ENCODE measurements at places on chromosomes 4 and X.
A peak's percentile ranks its signal among the peaks of the same experiment; 100 is the strongest.

GRCh38 chr4:139763205-139763604 lies 97.6 kb downstream of the MGST2 start:
- no peak for DNase-seq

GRCh38 chr4:74055096-74055495 lies 16.6 kb upstream of the CXCL3 start:
- no peak for DNase-seq

DNA sequence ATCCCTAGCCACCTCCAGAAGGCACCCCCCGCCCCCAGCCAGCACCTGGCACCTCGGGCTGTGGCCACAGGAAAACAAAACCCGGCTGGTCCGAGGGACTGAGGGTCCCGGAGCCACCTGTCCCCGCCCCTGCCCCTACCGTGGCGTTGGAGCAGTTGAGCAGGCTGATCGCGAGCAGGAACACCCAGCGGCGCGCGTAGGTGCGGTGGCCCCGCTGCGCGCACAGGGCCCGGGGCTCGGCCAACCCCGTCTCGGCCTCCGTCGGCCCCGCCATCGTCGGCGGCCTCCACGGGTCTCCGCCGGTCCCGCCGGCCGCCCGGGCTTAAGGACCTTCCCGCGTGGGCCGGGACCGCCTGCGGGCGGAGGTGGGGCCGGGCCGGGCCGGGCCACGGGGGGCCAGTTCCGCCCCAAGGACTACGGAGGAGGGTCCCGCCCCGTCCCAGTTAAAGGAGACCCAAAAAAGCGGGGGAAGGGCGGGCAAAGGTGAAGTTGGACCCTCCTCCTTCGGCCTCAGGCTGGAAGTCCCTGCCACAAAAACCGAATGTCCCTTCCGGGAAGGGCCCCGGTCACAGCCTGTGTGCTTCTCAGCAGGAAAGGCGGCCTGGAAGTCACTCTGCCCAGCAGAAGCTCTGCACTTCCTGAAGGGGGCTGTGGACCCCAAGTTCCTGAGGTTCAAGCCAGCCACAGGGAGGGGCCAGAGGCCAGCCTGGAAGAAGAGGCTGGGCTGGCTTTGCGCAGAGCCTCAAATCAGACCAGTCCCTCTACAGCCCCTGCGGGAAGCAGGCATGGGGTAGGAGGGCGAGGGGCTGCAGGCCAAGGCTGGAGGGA lies at the start of gene SLC49A3:
TSS of gene SLC49A3 (minus strand) at position 298 of the 828 bp plus-strand sequence. CDS start at position 274, 24 bp downstream.
- DNase-seq = no peak

GRCh38 chrX:15761564-15762191 lies 23.6 kb downstream of the CA5B start:
- DNase-seq = no peak

DNA sequence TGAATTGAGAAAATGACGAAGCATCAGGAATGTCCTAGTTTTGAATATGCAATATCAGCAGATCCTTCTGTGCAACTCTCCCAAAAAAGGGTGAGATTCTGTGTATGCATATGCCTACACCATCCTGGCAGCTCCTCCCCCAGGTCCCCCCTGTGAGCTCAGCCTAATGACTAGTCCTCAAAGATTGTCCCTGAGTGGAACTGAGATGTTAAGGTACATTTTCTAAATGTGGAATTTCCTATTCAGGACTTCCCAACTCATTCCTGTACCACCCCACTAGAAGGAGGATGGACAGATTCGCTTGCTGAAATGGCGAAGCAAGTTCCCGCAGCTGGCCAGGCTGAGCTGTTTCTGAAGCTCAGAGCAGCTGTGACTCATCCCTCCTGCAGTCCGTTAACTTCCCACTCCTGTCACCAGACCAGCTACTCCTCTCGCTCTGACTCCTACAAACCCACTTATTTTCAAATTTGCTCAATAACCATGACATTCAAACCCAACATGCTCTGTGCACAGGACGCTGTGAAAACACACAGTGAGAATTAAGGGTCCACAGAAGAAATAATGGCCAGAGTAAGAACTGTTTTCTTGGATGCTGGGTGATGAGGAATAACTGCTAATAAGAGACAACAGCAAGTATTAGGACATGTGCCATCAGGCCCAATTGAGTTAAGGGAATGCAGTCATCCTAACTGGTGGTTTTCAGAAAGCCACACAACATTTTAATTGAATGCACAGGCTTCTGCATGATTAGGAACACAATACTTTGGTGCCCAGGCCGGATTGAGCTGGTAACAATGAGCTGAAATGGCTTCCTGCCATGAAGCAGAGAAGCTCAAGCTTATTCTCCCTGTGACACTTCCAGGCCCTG lies 40.0 kb upstream of the IRF2 start:
- peak; percentile 57 for DNase-seq

- DNase-seq = no peak
Measured at GRCh38 chrX:136658151-136658550, 10.2 kb downstream of the CD40LG start.

- no peak for DNase-seq
Measured at GRCh38 chr4:59195839-59196238, 2004.3 kb upstream of the ADGRL3 start.

All from ureter (tissue), 1 donor.